Endothelial cell of umbilical vein (primary cell): ENCODE measurements at places on chromosomes 4 and X. TPM values are rescaled to one million over a fixed set of nuclear protein-coding genes. Genes with fewer than 3 reads are reported as not detected.

The TCEAL1 gene
- total RNA-seq: 14.6 and 18.5 TPM in 2 replicates

DNA sequence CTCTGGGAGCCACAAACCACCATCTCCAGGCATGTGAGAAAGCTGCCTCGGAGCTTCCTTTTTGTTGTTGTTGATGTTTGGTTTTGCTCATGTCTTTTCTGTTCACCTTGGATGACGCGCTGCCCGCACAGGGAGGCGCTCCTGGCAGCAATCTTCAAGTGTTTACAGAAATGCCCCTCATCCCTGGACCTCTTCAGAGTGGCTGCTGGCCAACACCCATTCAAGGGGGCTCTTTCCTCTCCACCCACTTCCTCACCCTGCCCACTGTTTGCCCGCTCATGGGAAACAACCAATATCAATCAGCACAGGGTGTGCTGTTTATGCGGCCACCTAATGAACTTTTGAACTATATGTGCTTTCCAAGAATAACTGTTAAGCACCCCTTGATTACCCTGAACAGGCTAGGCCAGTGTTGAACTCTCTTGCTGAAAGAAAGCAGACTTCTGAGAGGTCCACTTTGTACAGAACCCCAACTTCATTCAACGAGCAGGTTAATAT lies 355.1 kb upstream of the CLNK start:
- H3K27me3 ChIP-seq: no peaks in the 10 kb centered on the region
- DNase-seq: no peak
- H3K4me3 ChIP-seq: no peak overlapping the region
- H3K4me1 ChIP-seq: no peaks in the 10 kb centered on the region
- no peak overlapping the region for H3K27ac ChIP-seq
- no peaks in the 10 kb centered on the region for H3K36me3 ChIP-seq

DNA sequence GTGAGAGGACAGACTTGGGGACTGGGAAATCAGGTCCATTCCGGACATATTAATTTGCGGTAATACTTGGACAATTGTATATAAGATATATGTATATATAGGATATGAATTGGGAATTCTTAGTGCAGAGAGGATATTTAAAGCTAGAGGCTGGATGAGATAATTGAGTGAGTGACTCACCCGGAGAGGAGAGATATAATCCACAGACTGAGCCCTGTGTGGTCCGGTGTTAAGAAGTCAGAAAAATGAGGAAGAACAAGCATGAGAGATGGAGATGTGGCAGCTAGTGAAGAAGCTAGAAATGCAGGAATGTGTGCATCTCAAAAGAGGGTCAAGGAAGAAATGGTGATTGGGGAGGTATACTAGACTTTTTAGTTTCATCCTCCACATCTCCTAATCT lies 336.2 kb downstream of the SLC7A11 start:
- no peaks in the 10 kb centered on the region for H3K36me3 ChIP-seq
- H3K4me1 ChIP-seq: no peaks in the 10 kb centered on the region
- H3K27ac ChIP-seq: no peak overlapping the region

DNA sequence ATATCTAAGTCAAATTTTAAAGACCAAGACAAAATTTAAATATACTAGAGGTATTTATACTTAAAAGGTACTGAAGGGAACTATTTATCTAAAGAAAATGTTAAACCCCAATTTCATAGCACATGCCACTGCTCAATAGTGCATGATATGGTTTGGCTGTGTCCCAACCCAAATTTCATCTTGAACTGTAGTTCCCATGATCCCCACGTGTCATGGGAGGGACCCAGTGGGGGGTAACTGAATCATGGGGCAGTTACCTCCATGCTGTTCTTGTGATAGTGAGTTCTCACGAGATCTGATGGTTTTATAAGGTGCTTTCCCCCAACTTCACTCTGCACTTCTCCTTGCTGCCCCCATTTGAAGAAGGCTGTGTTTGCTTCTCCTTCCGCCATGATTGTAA lies 32.3 kb downstream of the MAML3 start:
- no peaks in the 10 kb centered on the region for H3K27me3 ChIP-seq
- DNase-seq: no peak
- no peak overlapping the region for H3K27ac ChIP-seq

DNA sequence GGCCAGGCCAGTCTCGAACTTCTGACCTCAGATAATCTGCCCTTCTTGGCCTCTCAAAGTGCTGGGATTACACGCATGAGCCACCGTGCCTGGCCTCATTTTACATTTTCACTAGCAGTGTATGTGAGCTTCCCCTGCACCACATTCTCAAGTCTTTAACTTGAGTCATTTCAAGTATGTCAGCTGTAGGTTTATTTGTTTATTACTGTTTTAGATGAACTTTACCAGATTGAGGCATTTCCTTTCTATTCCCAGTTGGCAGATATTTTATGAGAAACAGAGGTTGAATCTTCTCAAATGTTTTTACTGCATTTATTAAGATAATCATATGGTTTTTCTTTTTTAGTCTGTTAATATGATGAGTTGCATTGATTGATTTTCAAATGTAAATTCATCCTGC lies 114.6 kb upstream of the SH3RF1 start:
- no peak for DNase-seq
- no peaks in the 10 kb centered on the region for H3K4me1 ChIP-seq
- no peak overlapping the region for H3K4me3 ChIP-seq
- H3K36me3 ChIP-seq: no peaks in the 10 kb centered on the region
- H3K27ac ChIP-seq: no peak overlapping the region

- H3K4me1 ChIP-seq: no peaks in the 10 kb centered on the region
- no peaks in the 10 kb centered on the region for H3K36me3 ChIP-seq
- peaks cover 38% of the 10 kb centered on the region for H3K27me3 ChIP-seq
- no peak for DNase-seq
Observed at GRCh38 chr4:6562931-6563901, 11.8 kb upstream of the MAN2B2 start.

The RNF212 gene
- total RNA-seq: 1.8 and 2.3 TPM in 2 replicates

The RASGEF1B gene
- total RNA-seq: not detected in 2 replicates

GRCh38 chrX:145727476-145727875 lies 90.2 kb upstream of the SLITRK2 start:
- no peak overlapping the region for H3K4me3 ChIP-seq
- no peaks in the 10 kb centered on the region for H3K4me1 ChIP-seq
- no peak overlapping the region for H3K27ac ChIP-seq
- no peak for DNase-seq
- H3K27me3 ChIP-seq: no peaks in the 10 kb centered on the region
- H3K36me3 ChIP-seq: no peaks in the 10 kb centered on the region

The NLGN3 gene
- total RNA-seq: 0.40 and 0.85 TPM in 2 replicates

GRCh38 chrX:45140812-45141211 lies 59.9 kb downstream of the DIPK2B start:
- H3K36me3 ChIP-seq: no peaks in the 10 kb centered on the region
- H3K27me3 ChIP-seq: no peaks in the 10 kb centered on the region
- no peaks in the 10 kb centered on the region for H3K4me1 ChIP-seq
- DNase-seq: no peak
